ENCODE measurements at places on chromosomes 2 and 18.

- no peak for DNase-seq
Measured at GRCh38 chr2:226623587-226624368, 175.8 kb downstream of the IRS1 start.

- DNase-seq, result no peak
Measured at GRCh38 chr2:7706791-7707190, 789.6 kb downstream of the RNF144A start.

GRCh38 chr2:227464361-227464760 lies 7.6 kb upstream of the AGFG1 start:
- DNase-seq, result no peak

- no peak for DNase-seq
Measured at GRCh38 chr2:107430006-107430405, 396.7 kb upstream of the RGPD4 start.

- DNase-seq, result no peak
Measured at GRCh38 chr2:48483916-48484315, 46.0 kb upstream of the STON1 start.

GRCh38 chr2:138104071-138104470 lies 139.8 kb downstream of the HNMT start:
- DNase-seq, result no peak

- no peak for DNase-seq
Measured at GRCh38 chr2:85164145-85164569, 31.0 kb downstream of the TCF7L1 start.

GRCh38 chr18:58096658-58097057 lies 52.6 kb downstream of the NEDD4L start:
- DNase-seq, result no peak

GRCh38 chr18:37334631-37335408 lies 230.8 kb downstream of the CELF4 start:
- no peak for DNase-seq

DNA sequence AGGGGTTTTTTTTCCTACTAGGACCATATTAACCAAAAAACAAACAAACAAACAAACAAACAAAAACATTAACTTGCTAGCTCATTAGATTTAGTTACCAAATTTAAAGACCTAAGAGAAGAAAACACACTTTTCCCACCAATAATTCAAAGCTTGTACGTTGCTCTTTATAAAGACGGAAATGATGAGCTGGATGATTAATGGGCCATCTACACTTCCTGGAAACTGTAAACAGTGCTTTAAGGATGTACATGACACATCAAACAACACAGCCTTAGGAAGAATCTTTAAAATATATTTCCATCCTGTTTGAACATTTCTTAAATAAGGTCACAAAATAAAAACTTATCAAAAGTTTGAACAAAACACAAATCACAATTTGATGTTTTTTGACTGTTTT lies 982 bp downstream of the BMP10 start:
- DNase-seq, result no peak

- DNase-seq, result peak; percentile 6
Measured at GRCh38 chr18:25875551-25876240, 214.7 kb downstream of the SS18 start.

GRCh38 chr2:218985325-218986091 lies 524 bp upstream of the FEV start:
- no peak for DNase-seq

- DNase-seq, result no peak
Measured at GRCh38 chr18:1994471-1994870, 576.8 kb downstream of the METTL4 start.

- no peak for DNase-seq
Measured at GRCh38 chr18:78125206-78125896, 854.3 kb upstream of the SALL3 start.

GRCh38 chr18:11883153-11883552 lies 25.0 kb downstream of the MPPE1 start:
- DNase-seq, result no peak

DNA sequence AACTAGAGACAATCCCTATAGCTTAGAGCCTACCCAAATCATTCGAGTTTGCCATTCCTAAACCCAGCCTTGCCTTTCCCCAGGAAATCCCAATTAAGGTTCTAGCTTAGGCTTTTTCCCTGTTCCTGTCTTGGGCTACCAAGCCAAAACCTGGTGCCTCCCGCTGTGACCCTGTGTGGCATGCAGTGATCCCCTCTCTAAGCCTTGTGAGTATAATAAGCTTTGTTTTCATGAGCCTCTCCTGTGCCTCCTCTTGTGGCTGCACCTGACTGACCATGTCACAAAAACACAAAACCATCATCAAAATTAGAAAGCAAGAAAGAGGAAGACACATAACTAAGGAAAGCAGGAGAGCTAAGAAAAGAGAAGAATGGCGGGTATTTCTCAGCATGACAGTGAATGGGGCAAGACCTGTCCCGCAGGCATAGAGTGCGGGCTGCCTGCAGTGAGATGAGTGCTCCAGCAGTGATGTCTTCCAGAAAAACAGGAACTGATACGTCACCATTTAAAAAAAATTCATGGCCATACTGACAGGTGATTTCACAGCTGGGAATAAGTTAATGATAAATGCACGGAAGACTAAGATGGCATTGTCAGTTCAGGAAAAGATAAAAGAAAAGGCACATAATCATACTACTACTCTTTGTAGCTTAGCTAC lies 9.2 kb upstream of the PAIP2B start:
- DNase-seq, result no peak

DNA sequence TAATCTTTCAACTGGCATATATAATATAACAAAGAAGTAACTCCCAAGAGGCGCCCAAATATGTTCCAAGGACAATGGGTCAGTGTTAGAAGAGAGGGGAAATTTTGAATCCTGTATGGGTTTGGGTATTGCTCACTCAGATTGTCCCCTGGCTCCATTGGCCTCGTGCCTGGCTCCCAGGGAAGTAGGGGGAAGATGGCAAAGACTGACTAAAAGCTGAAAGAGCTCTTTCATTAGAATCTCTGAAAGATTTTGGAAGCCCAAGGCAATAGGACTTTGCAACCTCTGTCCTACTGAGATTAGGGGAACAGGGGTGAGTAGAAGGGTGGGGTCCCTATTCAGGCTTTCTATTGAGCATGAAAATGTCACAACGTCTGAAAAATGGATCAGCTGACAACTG lies 1272.8 kb upstream of the ZEB2 start:
- DNase-seq, result no peak

- DNase-seq, result no peak
Measured at GRCh38 chr2:96824079-96824870, 8.2 kb downstream of the CNNM3 start.

DNA sequence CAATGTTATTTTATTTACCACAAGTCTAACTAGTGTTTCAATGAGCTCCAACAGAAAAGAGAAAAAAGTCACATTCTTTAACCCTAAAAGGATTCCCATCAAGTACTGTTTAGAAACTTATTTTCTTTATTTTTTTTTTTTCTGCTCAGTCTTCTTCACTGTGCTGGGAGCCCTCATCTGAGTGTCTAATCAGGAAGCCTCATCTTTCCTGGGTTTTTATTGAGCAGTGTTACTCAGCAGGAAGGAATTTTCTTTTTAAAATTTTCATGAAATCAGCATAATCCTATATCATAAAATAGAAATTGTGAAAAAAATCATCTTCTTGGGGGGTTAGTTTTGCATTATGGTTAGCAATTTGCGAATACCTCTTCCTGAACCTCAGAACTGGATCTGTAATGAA lies 453.8 kb downstream of the CDH2 start:
- DNase-seq, result no peak

- no peak for DNase-seq
Measured at GRCh38 chr2:127584516-127585033, 49.1 kb downstream of the MYO7B start.

GRCh38 chr2:172082944-172083627 lies 2.2 kb upstream of the DLX1 start:
- no peak for DNase-seq

DNA sequence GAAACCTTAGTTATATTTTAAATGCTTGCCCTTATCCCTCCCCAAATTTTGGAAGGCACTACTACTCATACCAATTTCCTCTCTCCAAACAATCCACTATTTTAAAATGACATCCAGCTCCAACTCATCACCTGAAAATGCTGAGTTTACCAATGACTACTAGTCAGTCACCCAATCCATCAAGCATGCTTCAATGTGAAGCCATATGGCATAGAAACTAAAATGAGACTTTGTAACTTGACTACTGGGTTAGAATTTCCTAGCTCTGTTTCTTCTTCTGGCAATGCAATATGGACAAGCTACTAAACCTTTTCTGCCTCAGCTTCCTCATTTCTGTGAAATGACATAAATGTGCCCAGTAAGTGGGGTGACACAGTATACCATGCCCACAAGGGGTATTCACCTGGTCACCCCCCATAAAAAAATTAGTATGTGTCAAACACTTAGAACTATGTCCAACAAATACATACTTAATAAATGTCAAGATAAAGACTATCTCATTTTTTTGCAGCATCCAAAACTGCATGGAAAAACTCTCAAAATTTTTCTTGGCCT lies 10.0 kb upstream of the STPG4 start:
- no peak for DNase-seq

DNA sequence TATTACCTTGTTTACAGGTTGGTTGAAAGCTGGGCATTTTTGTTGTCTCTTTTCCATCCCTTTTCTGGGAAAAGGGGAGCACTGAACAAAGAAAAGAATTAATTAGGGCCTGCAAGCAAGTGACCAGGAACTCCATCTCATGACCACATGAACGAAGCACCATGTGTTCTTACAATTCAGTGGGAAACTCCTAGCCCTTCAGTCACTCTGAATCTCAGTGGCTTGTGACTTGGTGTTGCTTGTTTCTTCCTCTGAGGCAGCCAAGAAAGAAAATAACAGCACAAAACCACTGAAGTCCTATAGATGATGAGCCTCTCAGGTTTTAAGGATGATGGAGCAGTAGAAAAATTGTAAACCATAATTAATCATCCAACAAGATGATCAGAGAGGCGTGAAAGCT lies 129.1 kb upstream of the CAB39 start:
- no peak for DNase-seq

- DNase-seq, result no peak
Measured at GRCh38 chr2:42424033-42424432, 63.0 kb upstream of the COX7A2L start.

DNA sequence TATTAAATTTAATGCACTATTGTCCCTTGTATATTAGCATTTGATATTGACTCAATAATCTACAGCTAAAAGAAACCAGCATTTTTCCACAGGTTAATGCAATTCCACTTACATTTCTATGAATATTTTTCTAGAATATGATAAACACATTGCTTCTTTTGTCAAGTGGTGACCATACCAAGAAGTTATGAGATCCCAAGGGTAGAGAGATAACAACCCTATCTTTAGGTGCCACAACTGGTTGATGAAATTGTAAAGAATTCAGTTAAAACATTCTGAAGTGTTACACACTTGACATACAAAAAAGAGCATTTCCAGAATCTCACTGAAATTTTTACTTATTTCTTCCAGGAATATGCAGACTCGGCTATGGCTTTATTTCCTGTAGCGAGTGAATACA lies 56.0 kb downstream of the ABCG8 start:
- DNase-seq, result no peak

DNA sequence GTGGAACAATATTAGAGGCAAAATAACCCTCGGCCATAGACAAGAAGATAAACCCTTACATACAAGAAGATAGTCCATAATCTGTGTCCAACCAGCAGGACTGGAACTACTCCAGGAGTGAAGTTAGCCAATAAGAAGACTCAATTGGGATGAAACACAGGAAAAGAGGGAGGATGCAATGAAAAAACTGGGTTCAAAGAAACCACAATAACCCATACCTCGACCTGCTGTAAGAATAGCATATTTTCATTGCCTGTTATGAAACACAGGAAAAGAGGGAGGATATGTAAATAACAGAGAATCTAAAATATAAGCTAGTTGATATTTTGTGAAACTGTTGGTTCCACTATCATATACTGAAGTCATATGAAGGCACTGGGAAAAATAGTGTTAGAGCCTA lies 87.1 kb upstream of the CSRNP3 start:
- no peak for DNase-seq

DNA sequence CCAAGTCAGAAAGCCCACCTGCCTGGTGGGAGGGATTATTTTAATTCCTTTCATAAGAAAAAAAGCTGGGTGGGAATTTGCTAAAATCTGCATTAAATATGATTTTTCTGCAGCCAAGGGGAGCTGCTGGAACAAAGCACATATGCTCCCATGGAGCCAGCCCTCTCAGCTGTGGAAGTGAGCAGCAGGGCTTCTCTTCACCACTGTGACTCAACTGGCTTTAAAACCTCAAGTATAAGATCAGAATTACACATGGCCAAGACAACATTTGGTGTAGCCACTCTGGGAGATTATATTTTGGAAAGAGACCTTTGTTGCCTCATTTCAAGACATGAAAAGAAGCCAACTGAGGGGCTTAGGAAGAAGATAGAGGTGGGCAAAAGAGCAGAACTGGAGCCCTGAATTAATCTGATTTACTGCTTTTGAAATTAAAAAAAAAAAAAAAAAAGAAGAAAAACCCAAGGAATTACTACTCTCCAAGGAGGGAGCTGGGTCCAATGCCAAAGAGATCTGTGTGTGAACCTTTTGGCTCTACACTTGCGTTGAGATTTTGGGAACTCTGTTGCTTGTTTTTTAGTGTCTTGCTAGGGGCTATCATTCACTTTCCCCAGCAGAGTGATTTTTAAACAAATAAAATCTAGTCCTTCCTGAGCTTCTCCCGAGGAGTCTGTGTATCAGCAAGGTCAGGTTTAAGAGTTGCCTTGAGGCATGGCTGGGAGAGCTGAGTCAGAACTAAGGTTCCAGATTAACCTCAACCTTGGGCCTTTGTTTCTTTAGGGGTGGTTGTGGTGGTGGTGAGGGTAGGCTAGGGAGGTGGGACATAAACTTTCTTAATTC lies 6.0 kb downstream of the LHCGR start:
- DNase-seq, result no peak

DNA sequence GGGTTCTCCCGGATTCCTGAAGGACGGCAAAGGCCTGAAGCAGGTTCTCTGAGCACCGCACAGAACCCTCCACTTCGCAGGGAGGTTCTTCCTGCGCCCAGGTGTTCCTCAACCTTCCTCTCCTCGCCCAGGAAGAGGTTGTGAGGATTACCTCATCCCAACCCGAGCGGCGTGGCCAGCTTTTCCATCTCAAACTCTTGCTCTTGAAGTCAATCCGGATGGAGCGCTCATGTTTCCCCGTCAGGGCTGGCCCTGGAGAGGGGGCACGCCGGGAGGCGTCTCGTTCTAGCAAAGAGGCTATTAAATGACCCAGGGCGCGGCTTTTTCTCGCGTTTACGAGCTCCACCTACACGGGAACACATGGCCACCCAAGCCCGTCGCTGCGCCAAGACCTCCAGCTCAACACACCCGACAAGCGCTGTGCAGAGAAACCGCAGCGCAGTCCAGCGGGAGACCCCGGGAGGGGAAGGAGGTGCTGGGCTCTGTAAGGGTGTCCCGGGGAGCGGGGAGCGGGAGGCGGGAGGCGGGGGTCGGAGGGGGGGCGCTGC lies 540 bp upstream of the RAB10 start:
- DNase-seq, result peak; percentile 91

- no peak for DNase-seq
Measured at GRCh38 chr2:186917866-186918265, 68.9 kb upstream of the ZSWIM2 start.

GRCh38 chr18:69158944-69159343 lies 241.7 kb upstream of the DOK6 start:
- DNase-seq, result no peak
